Cortex of kidney (tissue), 1 donor: ENCODE measurements at places on chromosomes 16 and 17.

DNA sequence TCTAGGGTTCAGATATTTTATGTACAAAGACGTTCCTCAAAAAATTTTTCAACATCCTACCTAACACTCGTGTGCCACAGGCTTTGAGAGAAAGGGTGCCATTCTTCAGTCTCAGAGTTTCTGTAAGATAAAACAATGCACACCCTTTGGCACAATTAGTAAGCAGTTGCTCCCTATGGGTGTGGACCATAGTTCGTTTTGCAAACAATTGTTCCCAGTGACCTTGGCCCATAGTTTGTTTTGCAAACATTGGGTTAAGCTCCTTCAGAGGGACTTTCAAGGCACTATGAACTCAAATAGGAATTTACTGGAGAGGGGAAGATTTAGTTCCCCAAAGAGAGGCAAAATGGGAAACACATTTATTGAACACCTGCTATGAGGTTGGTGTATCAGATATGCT lies 220.3 kb upstream of the CA10 start:
- DNase-seq, result no peak

DNA sequence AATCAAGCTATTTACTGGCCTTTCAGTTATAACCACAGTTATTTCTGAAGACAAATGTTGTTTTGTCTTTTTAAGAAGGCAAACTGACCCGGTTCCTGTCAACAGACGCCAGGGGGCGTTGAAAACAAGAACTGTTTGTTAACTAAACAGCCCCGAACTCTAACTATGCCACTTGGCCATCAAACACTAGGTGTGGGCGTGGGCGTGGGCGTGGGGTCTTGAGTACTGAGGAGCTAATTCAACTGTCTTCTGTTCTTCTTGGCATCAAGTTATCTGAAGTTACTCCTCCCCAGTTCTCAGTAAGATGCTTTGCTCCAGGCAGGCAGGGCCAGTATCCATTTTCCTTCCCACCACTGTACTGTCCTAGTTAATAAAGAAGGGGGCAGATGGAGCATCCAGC lies 63.3 kb upstream of the MTMR4 start:
- DNase-seq, result no peak

- no peak for DNase-seq
These were observed 44.8 kb downstream of the PARN start for GRCh38 chr16:14585287-14585686.

- DNase-seq, result no peak
These were observed at the start of gene GABARAP for GRCh38 chr17:7241783-7242716. GABARAP (minus strand) TSS chr17:7242449; CDS start chr17:7242330, 119 bp downstream.

DNA sequence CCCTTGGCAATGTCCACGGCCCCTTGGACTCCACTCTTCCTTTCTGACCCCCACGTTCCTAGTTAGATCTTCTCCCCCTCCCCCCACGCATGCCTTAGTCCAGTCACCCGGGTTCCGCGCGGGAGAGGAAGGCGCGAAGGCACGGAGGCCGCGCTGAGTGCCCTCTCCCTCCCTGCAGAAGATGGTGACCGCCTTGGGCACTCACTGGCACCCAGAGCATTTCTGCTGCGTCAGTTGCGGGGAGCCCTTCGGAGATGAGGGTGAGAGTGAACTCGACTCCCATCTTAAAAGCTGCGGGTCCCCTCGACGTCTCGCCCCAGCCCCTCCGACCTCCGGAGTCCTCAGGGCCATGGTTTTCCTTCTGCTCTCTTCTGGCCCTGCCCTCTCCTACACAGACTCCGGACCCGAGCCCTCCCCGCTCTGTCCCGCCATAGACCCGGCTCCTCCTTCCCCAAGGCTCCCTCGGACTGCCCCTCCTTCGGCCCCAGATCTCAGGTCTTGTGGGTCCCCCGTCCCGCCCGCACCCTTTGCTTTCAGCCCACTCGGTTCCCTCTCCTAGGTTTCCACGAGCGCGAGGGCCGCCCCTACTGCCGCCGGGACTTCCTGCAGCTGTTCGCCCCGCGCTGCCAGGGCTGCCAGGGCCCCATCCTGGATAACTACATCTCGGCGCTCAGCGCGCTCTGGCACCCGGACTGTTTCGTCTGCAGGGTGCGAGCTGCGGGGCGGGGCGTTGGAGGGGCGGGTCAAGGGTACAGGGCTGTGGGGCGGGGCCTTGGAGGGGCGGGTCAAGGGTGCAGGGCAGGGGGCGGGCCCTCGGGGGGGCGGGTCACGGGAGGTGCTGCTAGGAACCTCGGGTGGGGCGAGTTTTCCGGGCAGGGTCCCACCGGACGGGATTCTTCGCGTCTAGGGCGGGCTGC lies 4.6 kb downstream of the TGFB1I1 start:
- DNase-seq, result no peak

- DNase-seq, result no peak
These were observed 174.0 kb downstream of the IRX3 start for GRCh38 chr16:54112451-54113206.

GRCh38 chr16:58425756-58426494 lies 33.7 kb downstream of the GINS3 start:
- DNase-seq, result no peak

- no peak for DNase-seq
These were observed 52.5 kb downstream of the CNOT1 start for GRCh38 chr16:58577141-58577540.

DNA sequence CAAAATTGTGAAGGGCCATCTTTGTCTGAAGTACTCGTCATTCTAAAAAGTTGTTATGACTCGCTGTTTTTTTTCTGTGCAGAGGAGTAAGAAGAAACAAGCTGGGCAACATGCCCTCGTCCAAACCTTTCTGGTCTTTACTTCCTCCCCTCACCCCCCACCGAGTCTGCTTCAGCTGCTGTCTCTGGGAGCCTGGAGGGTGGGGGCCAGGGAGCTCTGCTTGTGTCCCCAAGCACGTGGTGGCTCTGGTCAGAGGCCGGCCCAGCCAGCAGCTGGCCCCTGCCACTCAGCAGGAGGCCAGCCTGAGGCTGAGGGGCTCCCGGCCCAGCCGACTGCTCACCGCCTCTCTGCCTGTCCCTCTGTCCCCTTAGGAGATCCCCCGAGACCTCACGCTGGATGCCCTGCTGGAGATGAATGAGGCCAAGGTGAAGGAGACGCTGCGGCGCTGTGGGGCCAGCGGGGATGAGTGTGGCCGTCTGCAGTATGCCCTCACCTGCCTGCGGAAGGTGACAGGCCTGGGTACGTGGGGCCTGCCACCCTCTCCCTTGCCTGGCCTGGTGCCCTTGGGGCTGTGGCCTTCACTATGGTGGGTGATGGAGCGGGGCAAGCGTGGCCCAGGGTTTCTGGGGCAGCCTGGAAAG lies 53.7 kb upstream of the LGALS9 start:
- DNase-seq, result no peak

DNA sequence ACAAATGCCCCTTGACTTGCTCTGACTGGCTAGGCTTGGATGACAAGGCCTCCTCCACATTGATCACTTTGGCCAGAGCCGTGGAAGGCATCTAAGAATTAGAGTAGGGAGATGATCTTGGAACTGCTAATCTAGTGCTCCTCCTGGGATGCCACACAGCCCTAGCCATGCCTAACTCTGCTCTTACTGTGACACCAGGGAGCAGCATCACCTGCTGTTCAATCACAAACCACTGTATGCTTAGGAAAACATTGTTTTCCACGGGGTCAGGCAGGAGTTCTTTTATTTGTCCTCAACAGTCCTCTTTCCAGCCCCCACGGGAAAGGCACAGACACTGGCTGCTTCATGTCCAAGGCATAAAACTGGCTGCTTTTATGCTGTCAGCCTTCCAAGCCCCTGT lies 46.3 kb downstream of the C16orf78 start:
- DNase-seq, result no peak

GRCh38 chr16:69435977-69436820 lies 11.8 kb downstream of the CYB5B start:
- no peak for DNase-seq

DNA sequence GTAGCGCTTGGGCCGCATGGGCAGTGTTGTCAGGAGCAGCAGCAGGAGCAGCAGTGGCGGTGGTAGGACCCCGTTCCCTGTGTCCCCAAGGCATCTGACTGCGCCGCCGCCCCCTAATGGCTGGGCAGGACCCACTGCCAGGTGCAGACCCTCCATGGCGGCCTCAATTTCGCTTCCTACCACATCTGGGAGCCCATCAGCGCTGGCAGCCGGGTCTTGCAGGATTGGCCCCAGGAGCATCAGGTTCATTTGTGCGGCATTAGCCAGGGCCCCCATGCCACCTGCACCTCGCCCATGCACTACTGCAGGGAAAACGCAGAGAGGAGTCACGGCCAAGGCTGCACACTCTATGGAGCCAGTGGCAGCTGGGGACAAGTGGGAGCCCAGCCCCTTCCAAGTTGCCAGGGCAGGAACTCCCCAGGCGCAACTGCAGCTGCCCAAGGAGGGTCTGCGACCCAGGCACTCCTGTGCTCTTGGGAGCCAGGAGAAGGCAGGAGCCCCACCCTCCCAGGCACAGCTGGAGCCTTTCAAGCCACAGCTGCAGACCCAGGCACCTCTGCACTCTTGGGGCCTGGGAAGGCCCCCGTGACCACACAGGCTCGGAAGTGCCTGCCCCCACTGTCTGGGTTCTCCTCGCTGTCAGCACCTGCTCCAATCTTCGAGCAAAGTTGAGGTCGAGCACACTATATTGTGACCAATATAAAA lies 594.2 kb downstream of the KCNJ18 start:
- no peak for DNase-seq

GRCh38 chr16:89583197-89583894 lies 7.8 kb downstream of the CPNE7 start:
- no peak for DNase-seq

GRCh38 chr17:44113868-44114840 lies 9.3 kb downstream of the HDAC5 start:
- DNase-seq, result no peak

- DNase-seq, result no peak
These were observed 18.7 kb upstream of the LGALS9 start for GRCh38 chr17:27612160-27612770.

GRCh38 chr17:72665852-72666851 lies 426.3 kb downstream of the SLC39A11 start:
- DNase-seq, result no peak

DNA sequence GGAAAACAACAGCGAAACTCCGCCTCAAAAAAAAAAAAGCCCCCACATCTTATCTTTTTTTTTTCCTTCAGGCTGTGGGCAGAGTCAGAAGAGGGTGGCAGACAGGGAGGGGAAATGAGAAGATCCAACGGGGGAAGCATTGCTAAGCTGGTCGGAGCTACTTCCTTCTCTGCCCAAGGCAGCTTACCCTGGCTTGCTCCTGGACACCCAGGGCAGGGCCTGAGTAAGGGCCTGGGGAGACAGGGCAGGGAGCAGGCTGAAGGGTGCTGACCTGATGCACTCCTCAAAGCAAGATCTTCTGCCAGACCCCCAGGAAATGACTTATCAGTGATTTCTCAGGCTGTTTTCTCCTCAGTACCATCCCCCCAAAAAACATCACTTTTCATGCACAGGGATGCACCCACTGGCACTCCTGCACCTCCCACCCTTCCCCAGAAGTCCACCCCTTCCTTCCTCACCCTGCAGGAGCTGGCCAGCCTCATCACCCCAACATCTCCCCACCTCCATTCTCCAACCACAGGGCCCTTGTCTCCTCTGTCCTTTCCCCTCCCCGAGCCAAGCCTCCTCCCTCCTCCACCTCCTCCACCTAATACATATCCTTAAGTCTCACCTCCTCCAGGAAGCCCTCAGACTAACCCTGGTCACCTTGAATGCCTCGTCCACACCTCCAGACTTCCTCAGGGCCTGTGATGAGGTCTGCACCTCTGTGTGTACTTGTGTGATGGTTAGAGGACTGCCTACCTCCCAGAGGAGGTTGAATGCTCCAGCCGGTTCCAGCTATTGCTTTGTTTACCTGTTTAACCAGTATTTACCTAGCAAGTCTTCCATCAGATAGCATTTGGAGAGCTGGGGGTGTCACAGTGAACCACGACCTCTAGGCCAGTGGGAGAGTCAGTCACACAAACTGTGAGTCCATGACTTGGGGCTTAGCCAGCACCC lies 1.2 kb upstream of the HBA1 start:
- DNase-seq, result no peak

DNA sequence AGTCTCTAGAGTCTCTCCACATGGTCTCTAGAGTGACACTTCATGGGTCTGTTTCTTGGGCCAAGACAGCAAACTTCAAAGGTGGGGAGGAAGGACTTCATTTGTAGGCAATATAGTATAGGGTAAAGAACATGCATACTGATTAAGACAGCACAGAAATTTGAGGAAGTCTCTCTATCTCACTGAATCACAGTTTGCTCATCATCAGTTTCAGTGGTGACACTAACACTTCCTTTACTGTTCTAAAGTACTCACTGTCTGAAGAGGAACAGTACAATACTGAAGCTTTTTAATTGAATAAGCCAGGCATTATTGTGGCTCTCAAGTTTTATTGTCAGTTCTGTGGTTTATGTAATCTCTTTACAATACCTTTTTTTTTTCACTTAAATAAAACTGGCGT lies 656.4 kb upstream of the CDH8 start:
- no peak for DNase-seq

DNA sequence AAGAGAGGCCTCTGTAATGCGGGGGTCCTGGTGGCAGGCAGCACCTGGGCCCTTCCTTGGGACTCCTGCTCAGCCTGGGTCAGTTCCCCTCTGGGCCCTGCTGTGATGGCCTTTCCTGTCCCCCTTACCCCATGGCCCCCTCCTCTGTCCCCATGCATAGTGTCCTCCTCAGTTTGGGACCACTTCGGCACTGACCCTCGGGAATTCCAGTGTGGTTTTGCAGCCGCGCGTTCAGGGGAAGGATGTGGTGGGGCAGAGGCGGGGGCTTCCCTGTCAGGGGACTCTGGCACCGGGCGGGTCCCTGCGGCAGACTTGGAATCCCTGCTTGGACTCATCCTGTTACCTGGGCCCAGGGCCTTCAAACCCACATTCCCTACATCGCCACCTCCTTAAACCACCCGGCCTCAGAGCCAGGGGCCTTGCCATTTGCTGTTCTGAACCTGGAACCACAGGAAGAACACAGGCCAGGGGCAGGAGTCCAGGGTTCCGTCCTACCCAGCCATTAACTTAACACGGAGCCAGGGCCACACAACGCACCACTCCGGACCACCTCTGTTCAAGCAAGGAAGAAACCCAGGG lies 31.4 kb upstream of the EIF1 start:
- DNase-seq, result no peak

DNA sequence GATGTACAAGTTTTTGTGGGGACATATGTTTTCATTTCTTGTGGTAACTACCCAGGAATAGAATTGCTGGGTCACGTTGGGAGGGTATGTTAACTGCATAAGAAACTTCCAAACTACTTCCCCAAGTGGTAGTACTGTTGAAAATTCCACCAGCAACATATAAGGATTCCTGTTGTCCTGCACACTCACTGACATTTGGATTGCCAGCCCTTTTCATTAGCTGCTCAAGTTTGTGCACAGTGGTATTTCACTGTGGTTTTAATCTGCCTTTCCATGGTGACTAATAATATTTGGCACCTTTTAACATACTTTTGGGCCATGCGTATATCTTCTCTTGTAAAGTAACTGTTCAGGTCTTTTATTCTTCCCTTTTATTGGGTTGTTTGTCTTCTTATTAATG lies 103.3 kb downstream of the GNAO1 start:
- DNase-seq, result no peak
